ENCODE measurements at places on chromosomes 2 and 18. TPM values are rescaled to one million over a fixed set of nuclear protein-coding genes. Genes with fewer than 3 reads are reported as not detected.

Gene CCT4
- 327 TPM for total RNA-seq

Gene FAM110C
- total RNA-seq = 0.06 TPM

Gene MXD1
- 2.4 TPM for total RNA-seq

Gene SPC25
- total RNA-seq = 20.2 TPM

Gene CNGA3
- total RNA-seq = not detected

Gene GKN2
- 3.5 TPM for total RNA-seq

Gene COLEC11
- 0.67 TPM for total RNA-seq

Gene PRKAG3
- total RNA-seq = not detected

Gene GAL3ST2
- 0.28 TPM for total RNA-seq

Gene ESPNL
- 0.13 TPM for total RNA-seq

Gene ACADL
- total RNA-seq = 0.07 TPM

Gene GPR155
- 0.29 TPM for total RNA-seq

Gene GULP1
- 57.0 TPM for total RNA-seq

Gene CNRIP1
- total RNA-seq = 2.1 TPM

Gene CAPN14
- not detected for total RNA-seq

Gene RFTN2
- not detected for total RNA-seq

Gene GPR75
- 2.6 TPM for total RNA-seq

Gene CXCR4
- 0.43 TPM for total RNA-seq

Gene TMEFF2
- total RNA-seq = 0.15 TPM

Gene DNER
- 8.5 TPM for total RNA-seq

Gene LIPG
- 0.03 TPM for total RNA-seq

Gene DOCK10
- 46.7 TPM for total RNA-seq

Gene PSMA8
- total RNA-seq = not detected
